Stimulated activated naive CD4-positive, alpha-beta T cell (primary cell): ENCODE measurements at places on chromosomes 7 and 10.

DNA sequence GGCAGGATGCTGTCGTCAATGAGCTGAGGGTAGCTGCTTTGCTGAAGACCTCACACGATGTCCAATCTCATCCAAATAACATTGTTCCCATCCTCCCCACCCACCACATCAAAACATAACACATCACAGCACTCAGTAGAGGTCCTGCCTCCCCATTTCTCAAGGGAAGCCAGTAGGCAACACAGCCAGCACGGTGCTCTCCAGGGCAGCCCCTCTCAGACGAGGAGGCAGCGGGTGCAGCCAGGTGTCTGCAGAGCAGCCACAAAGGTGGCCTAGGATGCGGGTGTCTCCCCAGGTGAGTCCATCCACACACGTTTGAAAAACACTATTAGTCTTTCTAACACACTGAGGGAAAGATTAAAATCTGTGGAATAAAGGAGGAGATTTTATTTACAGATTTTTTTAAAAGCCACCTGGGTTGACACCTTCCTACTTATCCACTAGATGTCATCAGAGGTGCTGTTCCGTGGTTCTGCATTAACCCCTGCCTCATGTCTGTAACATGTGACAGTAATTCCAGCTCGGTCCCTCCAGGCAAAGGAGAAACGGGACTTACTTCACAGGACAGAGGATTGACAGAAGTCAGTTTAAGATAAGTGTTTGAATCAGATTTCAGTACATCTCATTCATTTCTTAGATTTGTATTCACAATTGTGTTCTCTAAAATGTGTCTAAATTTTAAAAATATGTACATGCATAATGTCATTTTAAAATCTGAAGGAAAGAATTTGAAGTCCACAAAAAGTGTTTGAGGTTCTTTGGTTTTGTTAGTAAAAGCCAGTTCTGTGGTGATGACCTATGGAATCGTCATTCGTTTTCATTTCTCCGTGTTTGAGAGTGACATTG lies 68.0 kb downstream of the LANCL2 start:
- DNase-seq: no peak

DNA sequence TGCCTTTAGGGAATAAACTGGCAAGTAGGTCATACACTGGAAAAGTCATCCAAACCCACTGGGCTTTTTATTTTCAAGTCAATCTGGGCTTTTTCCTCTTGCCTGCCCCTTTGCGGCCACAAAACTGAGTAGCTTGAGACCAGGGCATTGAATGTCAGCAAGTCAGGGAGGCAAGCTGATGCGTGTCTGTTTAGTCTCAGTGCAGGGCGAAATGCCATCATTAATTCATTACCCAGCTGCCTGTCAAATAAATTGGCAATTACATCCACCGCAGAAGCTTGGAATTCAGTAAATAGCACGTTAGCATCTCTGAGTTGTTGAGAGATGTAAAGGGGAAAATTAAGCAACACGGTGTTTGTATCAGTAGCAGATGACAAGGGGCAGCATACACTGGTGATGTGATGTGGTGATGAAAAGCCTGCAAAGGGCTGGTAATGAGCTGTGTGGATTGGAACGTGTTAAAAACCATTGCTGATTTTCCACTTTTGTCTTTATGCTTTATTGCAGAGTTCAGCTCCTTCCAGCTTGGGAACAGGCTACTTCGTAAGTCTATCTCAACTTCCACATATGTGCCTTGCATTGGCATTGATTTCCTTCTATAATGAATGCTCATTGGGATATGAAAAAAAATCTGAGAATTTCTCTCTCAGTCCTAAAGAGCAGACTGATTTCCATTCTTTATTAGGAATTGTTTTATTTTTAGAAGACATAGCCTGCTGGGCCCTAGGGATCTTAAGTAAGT lies 535.9 kb downstream of the AUTS2 start:
- DNase-seq: no peak

- no peak for DNase-seq
Measured at GRCh38 chr10:23171232-23171876, 20.8 kb upstream of the PTF1A start.

GRCh38 chr7:157482025-157482424 lies 145.2 kb downstream of the DNAJB6 start:
- DNase-seq: no peak

DNA sequence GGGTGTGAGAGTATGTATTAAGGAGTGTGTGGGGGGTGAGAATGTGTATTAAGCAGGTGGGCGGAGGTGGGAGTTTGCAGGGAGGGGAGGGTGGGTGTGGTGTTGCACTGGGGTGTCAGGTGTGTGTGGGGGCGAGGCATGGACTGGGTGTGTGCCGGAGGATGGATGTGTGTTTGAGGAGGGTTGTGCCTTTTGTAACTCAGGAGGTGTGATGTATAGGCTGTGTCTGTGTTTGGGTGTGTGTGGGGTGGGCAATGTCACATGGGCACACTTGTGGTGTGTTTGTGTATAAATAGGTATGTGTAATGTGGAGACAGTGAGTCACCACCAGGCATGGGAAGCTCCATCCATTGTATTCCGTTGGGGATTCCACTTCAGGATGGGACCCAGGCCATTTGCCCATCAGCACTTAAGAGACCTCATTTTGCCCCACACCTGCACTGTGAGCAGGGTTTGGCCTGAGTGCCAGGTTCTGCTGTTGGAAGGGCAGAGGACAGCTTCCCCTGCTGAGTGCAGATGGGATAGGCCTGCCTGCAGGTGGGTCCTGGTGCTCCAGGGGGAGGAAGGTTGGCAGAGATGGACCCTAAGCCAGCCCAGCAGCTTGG lies 5.8 kb downstream of the UNC5B start:
- DNase-seq: no peak

DNA sequence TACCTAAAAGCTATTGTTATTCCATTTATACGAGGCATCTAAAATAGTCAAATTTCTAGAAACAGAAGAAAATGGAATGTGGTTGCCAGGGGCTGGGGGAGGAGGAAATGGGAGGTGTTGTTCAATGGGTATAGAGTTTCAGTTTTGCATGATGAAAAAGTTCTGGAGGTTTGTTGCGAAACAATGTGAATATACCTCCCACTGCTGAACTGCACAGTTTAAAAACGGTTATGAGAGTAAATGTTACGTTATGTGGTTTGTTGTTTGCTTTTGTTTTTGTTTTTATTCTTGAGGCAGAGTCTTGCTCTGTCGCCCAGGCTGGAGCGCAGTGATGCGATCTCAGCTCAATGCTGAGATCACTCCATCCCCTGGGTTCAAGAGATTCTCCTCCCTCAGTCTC lies 64.9 kb upstream of the NRBF2 start:
- DNase-seq: no peak

GRCh38 chr10:113619401-113619800 lies 44.4 kb downstream of the NRAP start:
- no peak for DNase-seq

DNA sequence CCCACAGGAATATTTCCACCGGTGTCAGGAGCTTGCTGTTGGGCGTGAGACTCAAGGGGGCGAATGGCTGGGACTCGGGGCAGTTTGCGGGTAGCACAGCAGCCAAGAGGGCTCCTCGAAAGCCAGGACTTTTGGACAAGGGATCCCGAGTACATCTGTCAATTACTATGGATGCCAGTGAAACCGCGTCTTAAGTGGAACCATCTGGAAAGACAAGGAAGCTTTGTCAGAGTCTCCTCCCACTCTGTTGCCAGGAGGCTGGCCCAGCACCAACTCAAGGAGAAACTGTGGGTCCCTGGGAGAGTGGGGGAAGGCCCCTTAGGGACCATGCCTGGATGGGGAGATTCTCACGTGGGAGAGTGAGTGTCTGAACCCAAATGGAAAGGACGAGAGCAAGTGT lies 57.1 kb downstream of the C10orf143 start:
- DNase-seq: no peak

DNA sequence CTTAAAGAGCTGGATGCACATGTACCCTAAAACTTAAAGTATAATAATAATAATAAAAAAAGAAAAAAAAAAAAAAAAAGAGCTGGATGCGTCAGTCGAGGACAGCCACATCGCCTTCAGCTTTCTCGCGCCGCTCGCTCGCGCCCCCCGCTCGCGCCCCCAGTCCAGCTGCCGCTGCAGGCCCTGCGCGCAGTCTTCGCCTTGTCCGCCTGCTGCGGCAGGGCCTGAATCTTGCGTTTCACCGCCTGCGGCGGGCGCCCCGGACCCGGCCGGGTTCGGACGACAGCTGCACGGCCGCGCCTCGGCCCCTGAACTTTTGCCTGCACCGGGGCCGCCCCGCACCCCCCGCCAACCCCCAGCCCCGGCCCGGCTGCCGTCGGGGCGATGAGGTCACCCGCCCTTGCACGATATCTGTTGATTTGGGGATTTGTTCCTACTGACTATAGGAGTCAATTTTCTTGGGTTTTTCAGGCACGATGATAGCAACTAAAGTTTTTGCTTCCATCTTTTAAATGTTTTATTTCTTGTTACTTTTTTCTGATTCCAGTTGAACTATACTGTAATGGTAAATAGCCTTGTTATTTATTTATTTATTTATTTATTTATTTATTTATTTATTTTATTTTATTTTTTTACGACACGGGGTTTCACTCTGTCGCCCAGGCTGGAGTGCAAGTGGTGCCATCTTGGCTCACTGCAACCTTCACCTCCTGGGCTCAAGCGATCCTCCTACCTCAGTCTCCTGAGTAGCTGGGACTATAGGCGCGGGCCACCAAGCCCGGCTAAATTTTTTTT lies 33.5 kb upstream of the CPN1 start:
- DNase-seq: no peak

DNA sequence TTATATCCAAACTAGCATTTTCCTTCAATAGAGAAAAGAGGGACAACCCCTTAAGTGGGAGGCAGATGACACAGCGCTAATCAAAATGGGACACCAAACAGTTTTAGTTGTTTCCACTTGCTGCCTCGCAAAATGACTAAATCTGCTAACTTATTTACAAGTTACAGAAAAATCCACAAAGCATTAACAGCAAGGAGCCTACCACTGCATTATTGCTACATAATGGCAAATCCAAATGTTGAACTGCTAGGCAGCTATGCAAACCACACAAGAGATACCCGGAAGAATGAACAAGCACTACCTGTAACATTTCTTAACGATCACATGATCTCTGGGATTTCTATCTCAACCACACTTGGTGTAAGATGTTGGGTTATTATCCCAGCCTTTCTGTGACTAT lies 96.7 kb downstream of the SFMBT2 start:
- DNase-seq: no peak

GRCh38 chr7:154304740-154305700 lies 252.8 kb downstream of the DPP6 start:
- DNase-seq: no peak

- DNase-seq: no peak
Measured at GRCh38 chr10:120897343-120897742, 46.2 kb downstream of the WDR11 start.

DNA sequence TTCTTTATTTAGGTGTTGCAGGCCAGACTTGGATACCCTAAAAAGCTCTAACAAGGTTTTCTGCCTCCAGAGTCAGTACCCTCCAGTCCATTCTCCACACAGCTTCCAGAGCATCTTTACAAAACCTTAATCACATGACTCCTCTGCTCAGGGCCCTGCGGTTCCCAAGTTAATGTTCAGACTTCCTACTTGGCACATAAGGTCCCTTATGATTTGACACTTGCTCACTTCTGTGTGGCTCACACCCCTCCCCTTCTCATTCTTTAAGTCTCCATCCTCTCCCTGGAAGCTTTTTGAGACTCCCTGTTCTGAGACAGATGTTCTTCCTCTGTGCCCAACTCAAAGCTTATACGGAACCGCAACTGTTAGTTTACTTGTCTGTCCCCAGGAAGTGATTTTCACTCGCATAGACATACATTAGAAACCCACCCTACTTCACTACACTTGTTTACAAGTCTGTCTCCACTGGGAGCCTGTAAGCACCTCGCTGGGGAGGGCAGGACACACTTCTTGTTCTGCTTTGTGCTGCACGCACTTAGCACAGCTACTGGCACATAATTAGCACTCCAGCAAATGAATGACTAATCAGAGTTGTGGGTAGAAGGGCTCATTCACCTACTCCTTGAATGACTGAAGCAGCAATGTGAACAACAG lies 154.3 kb upstream of the LAMB4 start:
- DNase-seq: no peak

DNA sequence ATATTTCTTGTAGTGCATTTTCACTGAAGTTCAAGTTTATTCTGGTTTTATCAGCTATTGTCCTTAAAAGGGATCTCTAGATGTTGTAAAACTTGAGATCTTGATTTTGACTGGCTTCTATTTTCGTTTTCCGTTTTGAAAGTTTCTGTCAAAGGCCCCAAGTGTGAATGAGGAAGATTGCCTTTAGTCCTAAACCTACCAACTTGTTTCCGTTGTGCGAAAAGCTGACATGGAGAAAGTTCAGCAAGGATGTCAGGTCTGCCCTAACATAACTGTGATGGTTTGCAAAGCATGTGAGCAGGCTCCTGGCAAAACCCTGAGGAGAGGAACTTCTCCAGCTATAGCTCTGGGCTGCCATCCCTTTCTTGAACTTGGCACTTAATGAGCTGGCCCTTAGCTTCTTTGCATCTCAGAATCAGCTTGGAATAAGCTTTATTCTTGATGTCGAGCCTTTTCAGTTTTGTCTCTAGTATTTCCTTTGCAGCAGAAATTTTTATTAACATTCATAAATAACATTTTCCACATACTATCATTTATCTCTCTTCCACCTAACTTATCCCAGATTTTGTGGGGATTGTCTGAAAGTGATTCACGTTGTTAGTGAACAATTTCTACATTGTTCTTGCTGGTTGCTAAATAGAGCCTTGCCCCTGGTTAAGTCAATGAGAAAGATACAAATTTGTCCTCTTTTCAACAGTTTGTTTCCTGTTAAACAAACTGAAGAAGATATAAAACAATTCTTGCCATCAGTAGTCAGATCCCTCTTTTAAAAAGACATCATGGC lies 559.4 kb downstream of the SUGCT start:
- DNase-seq: no peak

DNA sequence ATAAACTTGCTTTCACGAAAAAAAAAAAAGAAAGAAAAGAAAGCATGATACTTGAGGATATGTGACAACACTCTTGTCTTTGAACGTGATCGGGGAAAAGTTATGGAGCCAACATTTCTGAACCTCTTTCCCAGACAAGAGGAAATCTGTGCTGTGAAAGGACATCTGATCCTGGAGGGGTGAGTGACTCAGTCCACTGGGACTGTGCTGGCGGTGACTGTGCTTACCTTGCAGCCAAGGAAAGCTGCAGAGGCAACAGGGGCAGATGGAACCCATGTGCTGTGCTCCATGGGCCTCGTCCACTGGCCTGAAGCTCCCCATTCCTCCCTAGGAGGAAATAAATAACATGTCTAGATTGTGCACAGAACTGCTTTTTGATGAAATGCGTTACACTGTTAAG lies 116.5 kb upstream of the RAB11FIP2 start:
- DNase-seq: no peak

- no peak for DNase-seq
Measured at GRCh38 chr7:15921576-15921975, 235.1 kb upstream of the MEOX2 start.

- no peak for DNase-seq
Measured at GRCh38 chr7:101159696-101160674, 5.4 kb downstream of the VGF start.

DNA sequence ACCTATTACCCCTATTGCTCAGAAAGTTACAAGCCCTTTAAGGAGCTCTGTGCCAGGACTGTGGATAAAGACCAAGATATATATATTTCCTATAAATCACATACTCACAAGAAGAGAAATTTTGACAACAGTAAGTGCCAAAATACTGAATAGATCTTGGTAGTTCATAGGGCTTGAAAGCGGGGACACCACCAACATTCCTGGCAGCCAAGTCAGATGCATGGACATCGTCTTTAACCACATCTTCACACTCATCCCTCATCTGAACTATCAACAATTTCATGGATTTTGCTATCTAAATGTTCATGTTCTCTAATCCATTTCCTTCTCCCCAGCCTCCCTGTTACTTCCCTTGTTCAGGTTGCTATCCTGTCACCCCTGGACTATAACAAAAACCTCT lies 67.5 kb upstream of the LRRC17 start:
- DNase-seq: no peak

GRCh38 chr7:151923097-151923876 lies 33.0 kb upstream of the GALNTL5 start:
- DNase-seq: no peak
